ENCODE measurements at places on chromosomes 16 and 17.

DNA sequence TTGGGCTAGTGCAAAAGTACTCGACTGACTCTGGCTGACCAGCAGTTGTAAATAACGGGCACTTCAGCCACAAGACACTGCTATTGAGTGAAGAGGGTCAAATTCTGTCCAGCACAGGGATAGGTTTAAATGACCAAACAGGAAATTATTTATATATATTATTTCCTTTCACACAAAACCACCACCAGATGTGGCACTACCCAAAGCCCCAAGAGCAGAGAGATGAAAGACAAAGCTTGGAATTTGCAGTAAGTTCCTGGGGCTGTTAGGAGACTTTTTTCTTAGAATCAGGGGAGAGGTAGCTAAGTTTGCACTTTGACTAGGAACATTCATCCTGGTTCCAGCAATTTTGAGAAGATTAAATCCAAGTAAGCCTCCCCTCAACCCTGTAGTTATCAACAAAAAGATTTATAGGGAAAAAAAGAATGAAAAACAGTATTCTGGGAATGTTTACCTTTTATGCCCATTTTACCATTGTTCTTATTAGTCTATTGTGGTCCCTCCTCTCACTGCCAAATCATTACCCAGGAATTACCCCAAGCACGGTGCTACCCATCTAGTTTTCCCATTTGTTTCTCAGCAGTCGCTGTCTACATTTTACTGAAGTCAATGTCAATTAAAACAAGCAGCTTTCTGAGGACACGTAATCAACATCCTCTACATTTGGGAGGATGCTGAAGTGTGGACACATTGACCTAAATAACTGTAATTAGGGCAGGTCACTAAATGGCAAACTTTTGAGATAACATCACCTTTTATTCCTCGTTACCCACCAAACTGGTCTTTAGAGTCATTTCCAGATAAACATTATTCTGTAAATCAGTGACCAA is 43.5 kb downstream of the GRB7 start:
- no peak for DNase-seq

- DNase-seq, result no peak
These were observed 15.0 kb downstream of the CD300E start for GRCh38 chr17:74608511-74608910.

GRCh38 chr16:57500578-57501111 is 14.4 kb upstream of the DOK4 start:
- no peak for DNase-seq

DNA sequence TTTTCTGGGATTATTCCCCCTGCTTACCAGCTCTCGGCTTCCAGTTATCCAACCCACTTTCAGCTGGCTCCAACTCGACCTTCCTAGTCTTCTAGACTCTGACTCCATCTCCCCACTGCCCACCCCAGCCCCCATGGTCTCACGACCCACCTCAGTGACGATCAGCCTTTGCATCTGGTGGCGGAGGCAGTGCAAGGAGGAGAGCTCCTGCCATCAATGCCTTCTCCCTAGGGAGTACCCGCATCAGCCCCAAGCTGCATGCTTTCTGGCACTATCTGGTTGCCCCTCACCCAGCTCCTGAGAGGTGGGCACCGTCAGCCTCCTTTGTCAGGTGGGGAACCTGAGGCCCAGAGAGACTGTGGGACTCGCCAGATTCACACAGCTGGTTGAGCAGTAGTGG is 72.6 kb upstream of the RPL38 start:
- DNase-seq, result no peak

- DNase-seq, result no peak
These were observed 19.0 kb downstream of the CCDC57 start for GRCh38 chr17:82193520-82194220.

- no peak for DNase-seq
These were observed 102.5 kb downstream of the BMERB1 start for GRCh38 chr16:15536843-15537242.

DNA sequence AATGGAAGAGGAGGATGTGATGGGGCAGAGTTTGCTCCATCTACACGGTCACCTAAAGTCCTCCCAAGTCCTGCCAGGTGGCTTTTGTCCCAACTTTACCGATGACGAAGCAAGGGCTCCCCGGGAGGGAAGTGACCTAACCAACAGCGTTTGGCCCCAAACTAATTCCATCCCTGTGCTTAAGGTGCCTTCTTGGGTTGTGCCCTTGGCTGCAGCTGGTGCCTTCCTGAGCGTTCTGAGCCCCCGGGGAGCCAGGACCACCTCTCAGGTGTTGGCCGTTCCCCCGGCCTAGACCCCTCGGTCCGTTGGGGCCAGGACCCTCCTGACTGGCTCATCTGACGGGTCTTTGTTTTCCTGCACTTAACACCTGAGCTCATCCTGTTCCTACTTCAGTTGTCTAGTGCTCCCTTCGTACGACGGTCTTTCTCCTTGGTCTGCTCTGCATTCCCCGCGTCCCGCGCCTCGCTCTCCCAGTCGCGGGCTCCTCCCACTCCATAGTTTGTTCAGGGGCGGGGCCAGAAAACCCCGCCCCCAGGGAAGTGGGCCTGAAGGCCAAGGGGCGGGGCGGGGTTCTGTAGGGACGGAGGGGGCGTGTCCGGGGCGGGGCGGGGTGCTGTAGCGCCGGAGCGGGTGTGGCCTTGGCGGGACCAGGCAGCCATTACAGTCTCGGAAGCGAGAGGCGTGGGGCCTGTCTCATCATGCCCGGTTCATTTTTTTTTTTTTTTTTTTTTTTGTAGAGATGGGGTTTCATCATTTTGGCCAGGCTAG is 822 bp upstream of the ZSCAN10 start:
- DNase-seq, result no peak

DNA sequence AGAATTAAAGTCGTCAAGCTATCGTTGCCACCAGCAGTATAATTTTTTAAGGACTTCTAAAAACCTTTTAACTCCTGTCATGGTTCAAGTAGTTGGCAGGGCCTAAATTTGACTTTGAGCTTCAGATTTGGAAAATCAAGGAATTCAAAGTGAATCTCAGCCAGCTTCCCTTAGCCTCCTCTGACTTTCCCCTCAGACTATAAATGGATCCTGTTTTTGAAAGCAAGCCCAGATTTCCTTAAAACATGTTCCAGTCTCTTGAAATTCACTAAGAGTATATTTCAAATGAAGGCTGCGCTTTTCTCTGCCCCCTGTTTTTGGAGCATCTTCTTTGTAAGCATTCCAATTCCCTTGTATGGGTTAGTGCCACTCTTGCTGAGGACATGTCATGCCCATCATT is 101.8 kb upstream of the CDH8 start:
- no peak for DNase-seq

- no peak for DNase-seq
These were observed 10.1 kb downstream of the GAST start for GRCh38 chr17:41722231-41722630.

DNA sequence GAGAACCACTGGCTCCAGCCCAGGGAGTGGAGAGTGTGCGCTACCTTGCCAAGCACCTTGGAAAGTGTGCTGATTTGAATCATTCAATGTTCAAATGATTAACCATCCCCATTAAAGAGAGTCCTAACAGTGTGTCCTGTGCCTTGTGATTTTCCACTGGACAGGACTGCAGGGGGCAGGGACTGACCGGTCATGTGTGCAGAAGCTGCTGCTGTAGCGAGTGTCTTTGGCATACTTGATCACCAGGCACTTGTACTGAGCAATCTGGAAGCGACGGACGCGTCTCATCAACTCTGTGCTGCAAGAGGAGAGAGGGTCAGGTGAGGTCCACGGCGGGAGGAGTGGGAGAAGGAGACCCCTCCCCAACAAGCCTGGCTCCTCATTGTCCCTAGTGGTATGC is 2.0 kb downstream of the TK1 start:
- DNase-seq, result no peak

DNA sequence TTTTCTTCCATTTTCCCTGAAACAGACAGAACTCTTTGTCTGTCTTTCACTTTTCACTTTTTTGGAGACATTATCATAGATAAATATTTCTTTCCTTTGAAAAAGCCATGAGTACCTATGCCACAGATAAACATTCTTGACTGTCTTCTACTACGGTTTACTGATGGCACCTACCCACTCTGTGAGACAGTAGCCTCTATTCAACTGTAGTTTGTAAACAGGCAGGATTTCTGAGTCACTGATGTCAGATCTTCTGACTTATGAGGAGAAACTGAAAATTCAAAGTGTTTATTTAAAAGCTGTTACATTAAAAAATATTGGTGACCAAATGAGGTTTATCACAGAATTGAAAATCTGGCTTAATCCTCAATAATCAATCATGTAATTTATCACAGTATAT is 658.4 kb downstream of the TOX3 start:
- no peak for DNase-seq
